Muscle of back (tissue), 13 donors: ENCODE measurements at places on chromosomes 12 and 14. TPM values are rescaled to one million over a fixed set of nuclear protein-coding genes. Genes with fewer than 3 reads are reported as not detected.

DNA sequence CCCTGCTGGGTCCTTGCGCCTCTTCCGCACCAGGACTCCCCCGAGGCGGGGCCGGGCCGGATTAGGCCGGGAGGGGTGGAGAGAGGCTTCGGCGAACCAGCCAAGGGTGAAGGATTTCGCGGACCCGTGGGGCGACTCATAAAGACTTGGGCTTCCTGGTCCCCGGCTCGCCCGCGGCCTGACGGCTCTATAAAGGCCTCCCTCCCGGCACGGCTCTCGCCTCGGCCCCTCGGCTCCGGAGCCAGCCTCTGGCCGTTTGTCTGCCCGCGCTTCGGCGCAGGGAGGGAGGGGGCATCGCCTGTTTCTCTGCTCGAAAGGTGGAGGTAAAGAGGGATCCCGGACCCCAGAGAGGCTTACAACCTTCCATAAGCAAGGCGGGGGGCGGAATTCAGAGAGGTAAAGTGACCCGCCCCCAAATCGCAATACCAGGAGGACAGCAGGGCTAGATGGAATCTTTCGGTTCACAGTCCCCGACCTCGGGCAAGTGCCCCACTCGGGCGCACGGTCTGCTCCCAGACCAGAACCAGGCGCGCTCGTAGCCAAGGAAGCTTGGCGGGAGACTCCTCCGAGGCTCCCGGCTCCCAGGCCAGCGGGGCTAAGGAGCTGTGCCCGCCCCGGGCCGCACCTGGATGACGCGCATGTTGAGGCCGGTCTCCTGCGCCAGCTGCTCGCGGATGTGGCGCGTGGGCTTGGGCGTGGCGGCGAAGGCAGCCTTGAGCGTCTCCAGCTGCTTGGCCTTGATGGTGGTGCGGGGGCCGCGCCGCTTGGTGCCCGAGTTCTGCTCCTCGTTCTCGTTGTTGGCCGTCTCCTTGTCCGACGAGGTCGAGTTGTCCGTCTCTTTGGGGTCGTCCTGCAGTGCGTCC lies 3.9 kb downstream of the LHX5 start:
- DNase-seq = no peak

- peak; percentile 71 for DNase-seq
Observed at GRCh38 chr14:54219261-54220070, 177.3 kb upstream of the CDKN3 start.

DNA sequence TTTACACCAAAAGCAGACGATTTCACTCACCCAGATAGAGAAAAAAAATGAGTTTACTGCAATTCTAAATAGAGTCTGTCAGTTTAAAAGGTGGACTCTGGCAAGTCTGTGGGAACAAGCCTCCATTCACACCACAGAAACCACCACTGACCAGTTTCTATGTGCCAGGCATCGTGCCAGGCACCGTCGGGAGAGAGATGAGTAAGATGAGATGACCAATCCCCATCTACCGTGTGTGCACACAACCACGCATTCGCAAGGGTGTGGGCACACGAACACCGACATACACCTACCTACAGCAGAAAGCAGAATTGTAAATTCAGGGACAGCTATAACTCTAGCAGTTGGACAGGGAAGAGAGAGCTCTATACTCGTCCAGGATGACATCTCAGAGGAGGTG lies 58.3 kb downstream of the PRIMA1 start:
- DNase-seq = no peak

DNA sequence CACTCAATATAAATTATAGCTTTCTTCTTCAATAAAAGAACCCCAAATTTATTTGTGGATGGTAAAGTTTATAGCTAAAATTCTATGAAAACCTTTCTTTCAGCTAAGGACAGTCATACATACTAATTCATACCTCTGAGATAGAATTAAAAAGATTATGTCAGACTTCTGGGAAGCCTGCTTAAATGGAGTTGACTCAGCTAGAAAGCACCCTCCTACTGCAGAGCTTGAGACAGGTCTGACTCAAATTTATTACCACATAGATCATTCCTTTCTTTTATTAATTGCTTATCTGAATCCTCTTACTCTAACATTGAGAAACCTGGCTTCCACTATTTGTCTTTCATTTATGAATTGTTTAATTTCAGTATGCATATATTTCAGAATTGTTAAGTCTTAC lies 1007.0 kb upstream of the LRFN5 start:
- DNase-seq = no peak

DNA sequence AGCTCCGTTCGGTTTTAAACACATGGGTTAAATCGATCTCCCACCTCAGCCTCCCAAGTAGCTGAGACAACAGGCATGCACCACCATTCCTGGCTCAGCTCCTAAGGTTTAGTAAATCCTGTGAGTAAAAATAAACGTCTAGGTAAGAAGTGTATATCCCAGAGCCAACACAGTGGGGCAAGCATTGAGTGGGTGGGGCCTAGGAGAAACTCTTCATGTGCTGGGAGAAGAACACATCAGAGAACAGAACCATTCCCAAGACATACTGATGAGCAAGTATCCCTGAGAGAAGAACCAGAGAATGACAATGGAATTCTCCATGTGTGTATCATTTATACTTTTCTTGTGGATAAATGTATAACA lies 86.3 kb downstream of the SEC23A start:
- DNase-seq = no peak

GRCh38 chr14:63855281-63855680 lies 2.5 kb downstream of the SYNE2 start:
- no peak for DNase-seq

GRCh38 chr14:51014625-51015024 lies 70.3 kb upstream of the PYGL start:
- DNase-seq = peak; percentile 8

GRCh38 chr12:62655666-62656151 lies 189.1 kb downstream of the MON2 start:
- DNase-seq = no peak

OASL gene
- polyA plus RNA-seq = not detected

KRT6A gene
- not detected for polyA plus RNA-seq

TMEM119 gene
- polyA plus RNA-seq = 38.3 TPM
